ENCODE measurements at places on chromosomes 7 and 10.
A peak's percentile ranks its signal among the peaks of the same experiment; 100 is the strongest.

GRCh38 chr7:78020136-78020873, 221.7 kb downstream of the PHTF2 start:
- DNase-seq = no peak

DNA sequence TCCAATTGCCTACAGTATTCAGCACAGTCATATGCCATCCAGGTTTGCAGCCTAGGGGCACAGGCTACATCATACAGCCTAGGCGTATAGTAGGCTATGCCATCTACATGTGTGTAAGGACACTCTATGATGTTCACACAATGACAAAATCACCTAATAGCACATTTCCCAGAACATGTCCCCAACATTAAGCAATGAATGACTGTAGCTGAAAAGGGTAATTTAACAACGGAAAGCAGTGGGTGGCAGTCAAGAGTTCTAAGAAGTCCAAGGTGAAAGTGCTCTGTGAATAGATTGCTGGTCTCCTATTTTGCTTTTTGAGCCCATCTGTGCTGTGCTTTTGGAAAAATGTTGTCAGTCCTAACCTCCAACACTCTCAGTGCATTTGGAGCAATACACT, 162.6 kb downstream of the KLF6 start:
- DNase-seq = no peak

DNA sequence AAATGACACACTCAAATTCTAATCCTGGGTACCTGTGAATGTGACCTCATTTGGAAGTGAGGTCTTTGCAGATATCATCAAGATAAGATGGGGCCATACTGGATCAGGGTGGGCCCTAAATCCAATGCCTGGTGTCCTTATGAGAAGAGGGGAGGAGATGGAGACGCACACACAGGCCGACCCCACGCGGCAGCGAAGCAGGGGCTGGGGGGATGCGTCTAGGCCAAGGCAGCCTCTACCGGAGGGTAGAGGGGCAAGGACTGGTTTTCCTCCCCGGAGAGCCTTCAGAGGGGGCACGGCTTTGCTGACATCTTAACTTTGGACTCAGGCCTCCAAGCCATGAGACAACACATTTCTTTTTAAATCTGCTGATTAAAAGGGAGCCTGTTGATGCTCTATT, 33.3 kb downstream of the DPYSL4 start:
- no peak for DNase-seq

DNA sequence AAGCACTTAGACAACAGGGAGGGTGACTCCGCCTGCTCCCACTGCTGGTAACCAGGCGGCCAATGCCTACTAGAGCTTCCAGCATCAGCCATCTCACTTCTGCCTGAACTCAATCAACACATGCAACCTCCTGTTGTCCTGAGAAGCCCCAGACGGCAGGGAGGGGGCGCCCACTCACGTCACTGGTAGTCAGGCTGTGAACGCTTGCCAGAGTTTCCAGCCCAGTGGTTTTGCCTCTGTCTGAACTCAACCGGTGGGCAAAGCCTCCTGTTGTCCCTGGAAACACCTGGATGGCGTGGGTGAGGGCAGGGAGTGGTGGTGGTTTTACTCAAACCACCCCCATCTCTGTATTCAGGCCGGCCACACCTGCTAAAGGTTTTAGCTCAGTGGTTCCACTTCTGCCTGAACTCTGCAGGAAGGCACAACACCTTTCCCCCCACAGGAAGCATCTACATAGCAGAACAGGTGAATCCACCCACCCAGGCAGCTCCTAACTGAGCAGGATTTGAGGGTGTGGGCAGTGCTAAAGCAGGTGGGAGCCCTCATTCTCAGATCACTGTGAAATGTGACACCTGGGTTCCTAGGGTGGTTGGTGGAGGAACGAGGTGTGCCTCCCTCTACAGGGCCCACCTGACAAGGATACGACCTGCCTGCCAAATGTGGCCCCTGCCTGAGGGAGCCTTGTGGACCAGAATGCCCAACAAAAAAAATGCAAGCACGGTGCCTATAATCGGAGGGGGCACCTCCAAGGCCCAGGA, 563.0 kb upstream of the SEMA3D start:
- no peak for DNase-seq

DNA sequence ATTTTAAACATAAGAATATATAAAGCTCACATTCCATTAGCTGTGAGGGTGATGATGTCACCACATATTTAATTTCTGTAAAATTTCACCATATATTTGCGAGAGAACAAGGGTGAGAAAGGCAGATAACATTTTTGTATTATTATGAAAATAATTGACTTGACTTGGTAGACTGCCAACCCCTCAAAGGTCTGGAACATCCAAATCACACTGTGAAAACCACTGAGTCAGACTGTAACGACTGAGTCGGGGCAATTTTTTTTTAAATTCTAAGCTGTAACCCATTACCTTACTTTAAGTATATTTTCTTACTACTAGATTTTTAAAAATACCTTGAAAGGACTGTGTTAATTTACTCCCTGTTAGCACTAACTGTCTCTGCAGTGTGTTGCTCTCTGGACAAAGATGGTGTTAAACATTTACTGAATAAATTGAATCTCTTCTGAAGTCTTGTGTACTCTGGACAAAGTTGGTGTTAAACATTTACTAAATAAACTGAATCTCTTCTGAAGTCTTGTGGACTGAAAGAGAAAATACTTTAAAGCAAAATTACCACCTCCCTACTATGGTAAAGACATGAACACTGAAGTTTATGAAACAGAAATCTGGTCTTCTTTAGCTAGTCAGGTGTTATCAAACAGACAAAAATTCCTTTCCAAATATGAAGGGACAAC, 14.1 kb downstream of the PDZD8 start:
- no peak for DNase-seq

- DNase-seq = no peak
Observed at GRCh38 chr10:46309511-46310142, 22.8 kb downstream of the ANTXRL start.

GRCh38 chr7:93943816-93944540, 22.4 kb downstream of the GNG11 start:
- DNase-seq = no peak

GRCh38 chr7:155258226-155258560, 39.5 kb upstream of the INSIG1 start:
- DNase-seq = no peak

GRCh38 chr7:106668861-106669524, 8.0 kb upstream of the CCDC71L start:
- no peak for DNase-seq

DNA sequence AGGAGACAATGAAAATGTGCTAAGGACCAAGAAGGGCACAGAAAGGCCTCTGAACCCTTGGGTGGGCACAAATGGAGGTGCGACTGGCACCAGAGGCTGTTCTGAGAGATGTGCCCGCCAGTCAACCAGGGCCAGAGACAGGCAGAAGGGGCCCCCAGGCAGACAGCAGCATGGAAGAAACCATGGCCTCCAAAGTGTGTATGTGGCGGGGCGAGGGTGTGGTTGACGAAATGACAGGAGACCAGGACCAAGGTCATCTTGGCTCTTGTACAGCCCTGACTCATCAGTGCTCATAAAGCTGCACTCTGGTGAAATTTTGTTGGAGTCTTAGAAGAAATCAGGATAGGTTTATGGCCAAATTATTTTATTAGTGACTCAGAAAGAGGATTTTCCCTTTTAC, 4.0 kb upstream of the MRPS24 start:
- no peak for DNase-seq

DNA sequence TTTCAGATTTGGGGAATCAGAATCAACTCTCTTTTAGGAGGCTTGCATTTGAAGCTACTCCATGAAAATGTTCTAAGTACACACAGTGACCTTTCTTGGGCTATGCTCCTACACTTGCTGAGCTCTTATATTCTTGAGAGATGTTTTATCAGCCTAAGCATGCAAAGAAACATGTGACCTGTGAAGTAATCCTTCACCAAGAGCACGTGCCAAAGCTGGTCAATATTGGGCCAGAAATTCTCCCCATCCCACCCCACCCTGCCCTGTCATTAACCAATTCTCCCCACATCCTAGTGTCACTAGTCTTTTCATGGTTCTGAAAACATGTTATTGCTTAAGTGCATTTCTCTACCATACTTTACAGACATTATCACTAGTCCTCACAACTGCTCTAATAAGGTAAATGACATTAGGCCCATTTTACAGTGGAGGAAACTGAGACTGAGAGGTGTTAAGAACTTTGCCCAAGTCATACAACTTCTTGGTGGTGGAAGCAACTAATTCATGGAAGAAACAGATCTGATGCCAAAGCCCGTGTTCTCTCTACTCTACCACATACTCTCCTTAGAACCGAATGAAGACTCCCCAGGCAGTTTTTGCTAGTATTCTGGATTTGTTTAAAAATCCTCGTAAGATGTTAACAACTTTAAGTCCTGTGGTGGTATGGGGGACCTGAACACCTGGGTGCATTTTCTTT, 200.6 kb downstream of the PTEN start:
- no peak for DNase-seq

DNA sequence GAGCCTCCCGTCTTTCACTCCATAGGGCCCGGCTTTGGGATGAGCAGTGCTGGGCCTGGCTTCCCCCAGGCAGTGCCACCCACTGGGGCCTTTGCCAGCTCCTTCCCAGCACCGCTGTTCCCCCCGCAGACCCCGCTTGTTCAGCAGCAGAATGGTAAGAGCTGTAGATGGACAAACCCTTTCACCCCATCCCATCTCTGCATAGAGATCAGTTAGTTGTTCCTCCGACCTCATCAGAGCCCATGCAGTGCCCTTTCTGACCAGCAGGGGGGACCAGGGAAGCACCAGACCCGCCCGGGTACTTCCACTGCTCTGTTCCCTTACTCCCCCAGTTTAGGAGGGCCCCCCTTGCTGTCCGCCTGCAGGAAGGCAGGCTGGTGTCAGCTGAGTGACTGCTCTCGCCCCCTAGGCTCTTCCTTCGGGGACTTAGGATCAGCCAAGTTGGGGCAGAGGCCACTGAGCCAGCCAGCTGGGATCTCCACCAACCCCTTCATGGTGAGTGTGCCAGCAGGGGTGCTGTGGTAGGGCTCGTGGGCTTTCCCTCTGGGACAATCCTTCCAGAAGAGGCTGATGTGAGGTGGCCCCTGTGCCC, 9.8 kb downstream of the SAP25 start:
- DNase-seq = peak; percentile 86

DNA sequence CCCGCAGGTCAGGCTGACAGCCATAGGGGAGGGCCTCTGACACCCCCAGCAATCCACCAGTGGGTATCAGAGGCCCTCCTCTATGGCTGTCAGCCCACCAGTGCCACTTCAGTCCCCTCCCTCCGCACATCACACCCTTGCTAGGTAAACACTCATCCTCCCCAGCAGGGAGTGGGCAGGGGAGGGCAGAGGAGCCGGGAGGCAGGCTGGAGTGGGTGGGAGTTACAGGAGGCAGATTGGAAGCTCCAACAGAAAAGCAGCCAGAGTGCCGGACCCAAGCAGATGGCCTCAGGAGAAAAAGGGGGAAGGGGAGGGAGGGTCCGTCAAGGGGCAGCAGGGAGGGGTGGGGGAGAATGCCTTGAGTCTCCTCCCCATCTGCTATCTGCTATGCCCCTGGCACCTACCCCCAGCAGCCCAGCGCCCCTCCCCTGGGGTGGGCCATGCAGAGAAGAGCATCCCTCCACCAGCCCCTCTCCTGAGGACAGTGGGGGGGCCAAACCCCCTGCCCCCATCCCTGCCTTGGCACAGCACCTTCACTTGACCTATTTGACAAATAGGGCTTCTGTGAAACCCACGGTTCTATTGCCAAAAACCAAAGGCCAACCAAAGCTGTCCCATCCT, 2.4 kb downstream of the RASGEF1A start:
- no peak for DNase-seq

GRCh38 chr10:59362144-59362958, at the start of gene FAM13C:
FAM13C (minus strand) TSS chr10:59362549; CDS start chr10:59362460, 89 bp downstream.
- DNase-seq = no peak

DNA sequence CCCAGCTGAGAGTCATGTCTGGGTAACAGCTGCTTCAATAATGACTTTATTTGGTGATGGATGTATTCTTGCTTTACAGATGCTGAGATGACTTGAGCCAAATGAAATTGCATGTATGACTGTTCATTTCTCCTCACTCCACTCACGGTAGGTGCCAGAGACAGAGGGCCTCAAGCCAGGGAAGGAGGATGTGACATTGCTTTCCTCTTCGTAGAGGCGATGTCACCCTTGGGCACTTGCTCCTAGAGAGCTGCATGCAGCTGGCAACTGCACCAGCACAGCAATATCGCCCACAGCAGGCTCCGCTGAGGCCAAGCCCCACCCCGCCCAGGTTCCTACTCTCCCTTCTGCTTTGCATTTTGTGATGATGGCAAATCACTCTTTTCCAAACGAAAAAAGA, 116.6 kb upstream of the AOAH start:
- DNase-seq = no peak

DNA sequence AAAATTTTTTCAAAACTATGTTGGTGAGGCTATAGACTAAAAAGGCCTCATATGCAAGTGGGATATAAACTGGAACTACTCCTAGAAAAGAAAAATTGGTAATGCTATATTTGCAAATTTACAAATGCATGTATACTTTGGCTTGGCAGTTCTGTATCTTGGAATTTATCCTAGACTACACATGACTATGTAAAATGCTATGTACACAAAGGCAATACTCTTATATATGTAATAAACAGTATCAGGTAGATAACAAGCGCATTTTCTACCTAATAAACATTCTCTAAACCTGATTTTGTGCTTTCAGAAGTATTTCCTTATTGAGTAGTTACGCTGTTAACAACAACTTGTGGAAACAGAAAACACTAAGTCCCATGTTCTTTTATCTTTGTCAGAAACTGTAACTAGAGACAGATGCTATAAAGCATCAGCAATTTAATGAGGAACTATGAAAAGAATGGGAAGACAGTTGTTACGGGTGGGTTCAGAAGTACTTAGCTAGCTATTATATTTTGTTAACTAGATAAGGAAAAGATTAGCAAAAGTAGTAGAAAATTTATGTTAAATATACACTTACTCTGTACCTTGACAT, 107.8 kb downstream of the ARHGAP12 start:
- DNase-seq = no peak

GRCh38 chr10:107390563-107390962, 226.1 kb upstream of the SORCS1 start:
- DNase-seq = no peak

DNA sequence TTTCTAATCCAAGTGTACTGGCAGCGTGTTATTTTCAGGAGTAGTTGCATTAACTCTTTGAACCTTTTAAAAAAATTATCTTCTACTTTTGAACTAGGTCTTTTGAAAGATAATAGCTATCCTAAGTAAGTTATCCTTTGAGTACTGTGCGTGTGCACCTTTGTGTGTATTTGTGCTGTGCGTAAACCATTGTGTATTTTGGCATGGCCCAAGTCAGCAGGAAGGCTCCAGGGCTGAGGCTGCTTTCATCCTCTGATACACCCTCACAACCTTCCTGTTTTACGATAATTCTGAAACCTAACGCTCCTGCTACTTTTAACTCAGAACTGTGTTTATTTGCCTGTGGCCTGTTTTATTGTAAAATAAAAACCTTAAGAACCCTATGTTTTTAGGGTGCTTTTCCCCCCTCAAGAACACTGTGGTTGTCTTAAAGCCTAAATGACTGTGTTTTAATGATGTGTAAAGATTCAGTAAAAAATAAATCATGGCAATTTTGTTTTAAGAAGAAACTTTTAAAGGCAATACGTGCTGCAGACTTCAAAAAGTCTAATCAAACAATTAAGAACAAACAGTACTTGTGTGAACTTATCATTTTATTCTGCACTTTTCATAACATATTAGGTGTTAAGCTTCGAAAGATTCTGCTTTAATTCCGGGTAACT, 57.5 kb downstream of the HDAC9 start:
- no peak for DNase-seq

Data from activated naive CD4-positive, alpha-beta T cell treated with anti-CD3 and anti-CD28 coated beads, Interleukin-2, amount 50 U/mL, for 16 hours (primary cell).